ENCODE measurements at places on chromosomes 13 and 19.
A peak's percentile ranks its signal among the peaks of the same experiment; 100 is the strongest.

GRCh38 chr13:110551284-110551683 is 10.2 kb downstream of the RAB20 start:
- DNase-seq, result no peak

- DNase-seq, result peak; percentile 1
Observed at GRCh38 chr19:14410091-14411051, 8.8 kb downstream of the DDX39A start.

- no peak for DNase-seq
Observed at GRCh38 chr13:42880056-42880605, 98.7 kb downstream of the FAM216B start.

DNA sequence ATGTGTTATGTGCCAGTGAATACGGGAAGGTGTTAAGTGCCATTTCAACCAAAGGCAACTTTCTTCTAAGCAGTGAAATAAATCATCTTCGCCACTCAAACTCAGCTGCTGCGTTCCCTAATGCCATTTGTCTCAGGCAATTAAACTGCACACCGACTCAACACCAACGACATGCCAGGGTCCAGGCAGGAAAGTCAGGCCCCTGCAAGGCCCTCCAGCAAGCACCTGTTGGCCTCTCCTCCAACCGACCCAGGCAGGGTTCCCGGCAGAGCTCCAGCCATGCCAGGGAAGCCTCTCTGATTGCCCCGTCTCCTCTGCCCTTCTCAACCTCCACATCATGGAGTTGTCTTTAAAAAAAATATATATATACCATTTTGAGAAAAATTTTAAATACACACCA is 21.8 kb downstream of the SAFB2 start:
- DNase-seq, result no peak

- no peak for DNase-seq
Observed at GRCh38 chr19:30666301-30666803, 294.2 kb downstream of the ZNF536 start.

DNA sequence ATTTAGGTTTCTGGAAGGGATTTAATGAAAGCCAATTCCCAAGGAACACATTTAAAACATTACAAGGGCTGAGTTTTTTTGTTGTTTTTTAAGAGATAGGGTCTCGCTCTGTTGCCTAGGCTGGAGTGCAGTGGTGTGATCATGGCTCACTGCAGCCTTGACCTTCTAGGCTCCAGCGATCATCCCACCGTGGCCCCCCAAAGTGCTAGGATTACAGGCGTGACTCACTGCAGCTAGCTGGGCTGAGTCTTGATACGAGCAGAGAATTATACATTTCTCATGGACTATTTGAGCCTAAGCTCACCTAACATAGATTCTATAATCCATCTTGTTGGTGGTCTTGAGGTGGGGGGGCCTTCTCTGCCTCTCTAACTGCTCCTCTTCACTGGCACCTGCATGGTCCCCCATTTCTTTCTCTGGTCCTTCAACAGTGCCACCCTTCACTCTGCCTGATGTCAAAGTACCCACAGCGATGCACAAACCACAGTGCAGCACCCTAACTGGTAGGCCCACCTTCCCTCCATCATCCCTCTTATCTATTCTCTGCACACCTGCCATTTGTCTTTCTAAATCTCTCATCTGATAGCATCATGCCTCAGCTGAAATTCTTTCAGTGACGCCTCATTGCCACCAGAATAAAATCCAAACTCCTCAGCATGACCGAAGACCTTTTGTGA is 37.4 kb downstream of the DOCK9 start:
- DNase-seq, result no peak

All from large intestine (tissue), 12 donors.